ENCODE measurements at places on chromosomes 1 and 21. TPM values are rescaled to one million over a fixed set of nuclear protein-coding genes. Genes with fewer than 3 reads are reported as not detected.

GRCh38 chr1:177780096-177780700 lies 189.7 kb downstream of the SEC16B start:
- DNase-seq: no peak

DNA sequence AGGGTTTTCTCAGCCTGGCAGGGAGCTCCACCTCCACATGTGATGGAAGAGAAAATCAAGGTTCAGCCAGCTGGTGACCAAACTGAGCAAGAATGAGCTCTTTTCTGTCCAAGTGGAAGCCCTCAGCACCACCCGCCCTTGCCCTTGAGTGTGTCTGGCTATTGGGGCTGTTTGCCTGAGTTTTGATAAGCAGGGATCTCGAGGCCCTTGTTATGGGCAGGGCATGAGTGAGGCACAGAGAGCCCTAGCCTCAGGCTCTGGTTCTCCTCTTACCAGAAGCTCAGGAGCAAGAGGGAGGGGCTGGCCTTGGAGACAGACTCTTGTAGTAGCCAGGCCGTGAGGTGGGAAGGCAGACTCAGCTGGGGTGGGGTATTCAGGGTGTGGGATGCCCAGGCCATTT lies 37.5 kb upstream of the ARF1 start:
- DNase-seq: no peak

- no peak for DNase-seq
These were observed 64.0 kb upstream of the BCL10 start for GRCh38 chr1:85340427-85340826.

DNA sequence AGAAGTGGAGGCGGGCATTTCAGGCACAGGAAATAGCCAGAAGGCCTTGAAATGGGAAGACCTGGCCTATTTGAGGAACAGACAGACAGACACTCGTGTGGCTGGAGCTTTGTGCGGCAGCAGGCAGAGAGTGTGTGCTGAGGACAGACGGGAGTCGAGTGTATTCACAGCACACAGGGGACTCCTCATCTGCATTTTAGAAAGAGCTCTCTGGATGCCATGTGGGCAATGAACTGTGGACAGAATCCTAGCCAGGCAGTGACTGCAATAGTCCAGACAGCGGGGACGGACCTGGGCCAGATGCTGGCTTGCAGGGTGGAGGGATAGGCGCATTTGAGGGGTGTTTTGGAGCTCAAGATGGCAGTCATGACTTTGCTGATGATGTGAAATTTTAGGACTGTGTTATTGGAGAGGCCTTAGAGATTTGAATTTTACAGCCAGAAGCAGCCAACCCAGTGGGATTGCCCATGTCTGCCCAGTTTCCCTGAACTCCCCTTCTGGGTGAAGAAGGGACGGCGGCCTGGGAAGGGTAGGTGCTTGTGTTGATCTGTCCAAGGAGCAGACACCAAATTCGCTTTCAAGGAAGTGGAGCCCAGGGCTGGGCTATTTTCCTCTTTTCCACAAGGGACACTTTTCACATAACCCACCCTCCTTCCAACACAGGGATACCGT lies 43.7 kb downstream of the CHAF1B start:
- no peak for DNase-seq

DNA sequence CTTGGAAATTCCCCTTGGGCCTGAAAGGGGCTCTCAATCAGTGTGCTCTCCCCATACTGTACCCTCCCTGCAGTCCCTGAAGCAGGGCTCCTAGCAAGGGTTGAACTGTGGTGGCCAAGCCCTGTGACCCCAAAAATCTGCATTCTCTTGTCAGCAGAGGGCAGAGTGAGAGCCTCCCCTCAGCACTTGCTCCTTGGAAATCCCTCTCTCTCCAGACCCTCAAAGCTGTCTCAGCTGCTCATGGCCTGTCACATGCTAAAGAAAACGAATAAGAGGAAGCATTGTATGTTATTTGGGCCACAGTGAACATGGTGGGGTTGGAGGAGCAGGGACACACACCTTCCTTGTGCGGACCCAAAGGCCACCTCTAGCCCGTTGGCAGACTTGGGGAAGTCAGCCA lies 47.2 kb upstream of the SYNC start:
- no peak for DNase-seq

DNA sequence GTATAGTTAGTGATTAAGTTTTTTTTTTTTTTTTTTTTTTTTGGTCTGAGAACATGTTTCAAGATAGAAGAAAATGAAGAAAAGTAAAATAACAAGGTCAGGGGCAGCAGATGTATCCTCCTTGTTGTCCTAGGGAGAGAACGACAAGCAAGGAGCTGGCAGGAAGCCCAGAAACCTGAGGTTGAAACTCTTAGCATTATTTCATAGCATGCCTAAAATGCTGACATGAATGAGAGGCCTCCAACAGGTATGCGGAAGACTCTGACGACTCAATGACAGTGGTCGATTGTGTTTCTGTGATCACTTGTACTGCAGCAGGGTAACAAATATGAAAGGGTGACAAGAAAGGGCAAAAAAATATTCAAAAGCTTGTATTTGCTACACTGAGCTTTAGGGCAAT lies 415.9 kb downstream of the PLA2G4A start:
- DNase-seq: peak; percentile 54

DNA sequence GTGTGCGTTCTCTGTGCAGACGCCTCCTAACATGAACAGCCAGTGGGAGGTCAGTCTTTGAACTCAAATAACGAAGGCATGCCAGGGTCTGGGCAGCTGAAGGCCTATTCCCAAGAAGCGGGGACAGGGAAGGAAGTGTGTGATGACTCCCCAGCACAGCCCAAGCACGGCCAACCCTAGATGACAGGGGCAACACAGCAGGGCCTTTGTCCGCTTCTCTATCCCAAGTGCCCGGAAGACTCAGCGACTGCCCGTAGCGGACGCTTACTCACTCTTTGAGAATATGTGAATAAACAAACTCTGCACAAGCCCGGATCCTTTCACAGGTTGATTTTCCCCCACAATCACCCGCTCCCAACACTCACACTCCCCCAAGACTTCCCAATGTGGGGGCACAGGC lies 11.2 kb downstream of the C1orf198 start:
- no peak for DNase-seq

GRCh38 chr1:205600085-205600484 lies 31.7 kb downstream of the ELK4 start:
- DNase-seq: no peak

DNA sequence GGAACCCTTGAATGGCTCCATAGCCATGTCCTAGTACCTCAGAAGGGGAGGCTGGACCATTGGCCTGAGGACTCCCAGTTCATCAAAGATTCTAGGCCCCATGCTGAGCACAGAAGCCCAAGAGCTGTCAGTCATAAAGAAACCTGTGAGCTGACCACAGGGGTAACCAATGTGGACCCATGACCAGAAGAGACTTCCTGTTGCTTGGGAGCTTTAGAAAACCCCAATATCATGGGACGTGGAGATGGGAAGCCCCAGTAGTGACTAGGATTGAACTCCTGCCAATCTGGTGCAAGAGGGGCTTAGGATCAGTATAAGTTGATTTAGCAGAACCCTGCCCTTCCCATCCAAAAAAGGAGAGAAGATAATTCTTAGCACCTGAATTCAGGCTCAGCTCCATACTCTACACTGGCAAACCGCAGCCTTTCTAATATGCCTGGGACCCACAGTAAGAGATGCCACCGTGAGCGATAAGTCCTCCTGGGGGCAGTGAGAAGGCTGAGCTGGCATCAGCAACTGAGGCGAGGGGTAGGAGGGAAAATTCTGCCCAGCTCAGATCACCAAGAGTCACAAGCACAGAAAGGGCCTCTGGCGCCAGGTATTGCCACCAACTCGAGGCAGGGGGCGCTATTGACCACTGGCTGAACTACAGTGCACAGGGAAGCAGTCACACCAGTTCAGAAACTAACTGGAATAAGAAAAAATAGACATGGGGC lies 108.9 kb downstream of the CAPN8 start:
- DNase-seq: no peak

- DNase-seq: no peak
These were observed 50.0 kb downstream of the CLIC4 start for GRCh38 chr1:24795236-24795635.

GRCh38 chr21:28325618-28326017 lies 667.1 kb downstream of the LTN1 start:
- no peak for DNase-seq

GRCh38 chr1:180508725-180509097 lies 6.3 kb upstream of the ACBD6 start:
- no peak for DNase-seq

- DNase-seq: no peak
These were observed 30.3 kb downstream of the PARK7 start for GRCh38 chr1:7991504-7992440.

DNA sequence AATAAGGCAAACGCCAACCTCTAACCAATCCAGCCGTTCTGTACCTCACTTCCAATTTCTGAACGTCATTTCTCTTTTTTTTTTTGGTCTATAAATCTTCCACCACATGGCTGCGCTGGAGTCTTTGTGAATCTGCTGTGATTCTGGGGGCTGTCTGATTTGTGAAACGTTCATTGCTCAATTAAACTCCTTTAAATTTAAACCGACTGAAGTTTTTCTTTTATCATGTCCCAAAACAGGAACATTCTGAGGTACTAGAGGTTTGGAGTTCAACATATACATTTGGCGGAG lies 65.5 kb upstream of the BACH1 start:
- no peak for DNase-seq

DNA sequence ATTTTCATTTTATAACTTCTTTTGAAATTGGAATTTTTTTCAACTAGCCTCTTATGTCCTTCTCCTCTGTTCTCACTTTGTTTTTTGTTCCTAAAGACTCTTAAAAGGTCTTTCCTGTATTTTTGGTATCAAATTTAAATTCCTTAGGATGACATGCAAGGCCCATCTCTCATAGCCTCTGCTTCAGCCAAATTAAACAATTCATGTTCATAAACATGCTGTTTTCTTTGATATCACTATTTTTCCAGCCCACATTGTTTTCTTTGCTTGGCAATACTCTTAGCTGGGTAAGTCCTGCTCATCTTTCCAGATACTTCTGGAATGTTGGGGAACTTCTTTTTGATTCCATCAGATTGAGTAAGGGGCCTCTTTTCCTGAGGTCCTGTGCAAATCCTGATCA lies 55.8 kb upstream of the GPR88 start:
- DNase-seq: no peak

DNA sequence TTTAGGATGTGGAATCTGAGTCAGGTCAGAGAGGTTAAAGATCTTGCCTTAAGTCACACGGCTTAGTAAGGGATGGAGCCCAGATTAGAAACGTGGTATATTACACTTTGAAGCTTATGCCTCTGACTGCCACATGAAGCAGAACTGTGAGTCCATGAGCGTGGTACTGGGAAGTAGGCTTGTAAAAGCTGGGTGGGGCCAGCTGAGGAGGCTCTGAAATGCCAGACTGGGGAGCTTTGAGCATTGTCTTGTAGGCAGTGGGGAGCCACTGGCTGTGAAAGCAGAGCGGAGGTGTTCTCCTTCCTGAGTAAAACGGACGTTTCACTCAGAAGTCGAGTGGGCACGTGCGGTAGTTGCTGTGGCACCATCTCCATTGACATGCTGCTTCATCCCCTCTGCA lies 72.6 kb upstream of the USP24 start:
- no peak for DNase-seq

DNA sequence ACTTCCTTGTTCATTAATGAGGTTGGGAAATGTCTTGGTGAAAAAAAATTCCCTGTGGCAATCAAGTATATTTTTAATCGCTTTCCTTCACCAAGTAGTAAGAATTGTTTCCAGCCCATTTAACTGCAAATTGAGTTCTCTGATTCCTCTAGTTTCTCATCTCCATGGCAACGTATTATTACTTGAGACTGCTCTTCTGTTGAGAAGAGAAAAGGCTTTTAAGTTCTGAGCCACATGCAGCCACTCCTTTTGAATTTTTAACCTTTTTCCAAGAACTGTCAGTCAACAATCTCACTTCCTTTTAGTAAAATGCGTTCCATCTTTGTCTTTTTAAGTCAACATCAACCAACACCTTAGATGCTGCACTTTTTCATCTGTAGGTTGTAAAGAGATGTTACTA lies 75.7 kb upstream of the KIAA1614 start:
- no peak for DNase-seq

The INSRR gene
- 0.33 TPM for total RNA-seq

The DNASE2B gene
- total RNA-seq: 1.3 TPM

The TXNIP gene
- total RNA-seq: 2,506 TPM

The LIPI gene
- not detected for total RNA-seq

The SMIM12 gene
- 25.0 TPM for total RNA-seq

The GSTM1 gene
- total RNA-seq: not detected

The CHD5 gene
- total RNA-seq: 0.15 TPM
